ENCODE measurements at places on chromosomes 2 and 18. TPM values are rescaled to one million over a fixed set of nuclear protein-coding genes. Genes with fewer than 3 reads are reported as not detected.
A peak's percentile ranks its signal among the peaks of the same experiment; 100 is the strongest.

Gene ANKRD29
- total RNA-seq: not detected

DNA sequence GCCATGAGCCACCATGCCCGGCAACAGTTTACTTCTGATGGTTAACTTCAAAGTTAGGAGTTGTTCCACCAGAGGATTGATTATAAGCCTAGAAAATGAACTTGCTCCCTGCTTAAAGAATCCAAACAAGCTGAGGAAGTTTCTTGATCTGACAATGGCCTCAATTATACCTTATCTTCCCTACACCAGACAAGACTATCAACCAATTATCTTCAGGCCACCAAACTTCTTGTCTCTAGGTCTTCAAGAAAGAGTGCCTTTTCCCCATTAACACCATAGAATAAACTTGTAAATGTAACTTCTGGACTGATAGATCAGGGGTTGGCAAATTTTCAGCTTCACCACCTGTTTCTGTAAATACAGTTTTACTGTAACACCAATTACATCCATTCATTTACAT is 15.0 kb downstream of the ZC3H8 start:
- peaks cover 49% of the 10 kb centered on the region for H3K36me3 ChIP-seq
- DNase-seq: peak; percentile 19
- no peaks in the 10 kb centered on the region for H3K27me3 ChIP-seq
- H3K27ac ChIP-seq: 0 out of 3 replicates have a peak overlapping the region, but pooled peaks have one; percentile 28
- H3K4me3 ChIP-seq: no peak overlapping the region

- no peaks in the 10 kb centered on the region for H3K27me3 ChIP-seq
- no peaks in the 10 kb centered on the region for H3K4me1 ChIP-seq
- no peak overlapping the region for H3K4me3 ChIP-seq
- DNase-seq: no peak
These were observed 66.7 kb downstream of the PDE1A start for GRCh38 chr2:182359990-182360662.

GRCh38 chr2:24520175-24520574 is 29.1 kb downstream of the NCOA1 start:
- no peaks in the 10 kb centered on the region for H3K36me3 ChIP-seq
- no peaks in the 10 kb centered on the region for H3K27me3 ChIP-seq
- no peak for DNase-seq
- H3K4me3 ChIP-seq: no peak overlapping the region
- no peak overlapping the region for H3K27ac ChIP-seq
- peaks cover 6% of the 10 kb centered on the region for H3K4me1 ChIP-seq

DNA sequence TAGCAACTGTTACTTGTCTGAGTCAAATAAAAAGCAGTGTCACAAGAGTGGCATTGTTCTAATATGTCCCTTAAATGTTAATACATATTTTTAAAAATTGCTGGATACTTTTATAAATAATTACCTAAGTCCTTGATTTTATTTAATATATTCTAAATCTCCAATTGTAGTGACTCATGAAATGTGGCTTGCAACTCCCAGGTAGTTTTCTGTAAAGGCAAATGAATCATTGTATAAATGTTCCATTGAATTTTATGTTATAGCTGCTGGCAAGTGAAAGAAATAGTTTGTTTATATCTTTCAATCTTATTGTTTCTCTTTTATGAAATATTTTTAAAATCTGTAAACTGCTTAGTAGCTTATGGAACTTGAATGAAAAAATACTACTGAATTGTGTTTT is 32.7 kb upstream of the C1GALT1C1L start:
- H3K4me3 ChIP-seq: no peak overlapping the region
- H3K27me3 ChIP-seq: no peaks in the 10 kb centered on the region
- no peak overlapping the region for H3K27ac ChIP-seq
- H3K36me3 ChIP-seq: no peaks in the 10 kb centered on the region
- no peak for DNase-seq
- no peaks in the 10 kb centered on the region for H3K4me1 ChIP-seq

Gene POTEJ
- total RNA-seq: not detected

- no peak overlapping the region for H3K27ac ChIP-seq
- H3K27me3 ChIP-seq: no peaks in the 10 kb centered on the region
- no peaks in the 10 kb centered on the region for H3K36me3 ChIP-seq
- DNase-seq: no peak
- H3K4me3 ChIP-seq: no peak overlapping the region
- no peaks in the 10 kb centered on the region for H3K4me1 ChIP-seq
These were observed 21.5 kb downstream of the SLC9A4 start for GRCh38 chr2:102494570-102494969.

- H3K4me3 ChIP-seq: no peak overlapping the region
- DNase-seq: no peak
- H3K27ac ChIP-seq: no peak overlapping the region
- no peaks in the 10 kb centered on the region for H3K4me1 ChIP-seq
- H3K27me3 ChIP-seq: no peaks in the 10 kb centered on the region
These were observed 1094.7 kb downstream of the BCL11A start for GRCh38 chr2:59458800-59459199.

GRCh38 chr2:181972431-181973170 is 13.1 kb upstream of the PPP1R1C start:
- H3K4me1 ChIP-seq: no peaks in the 10 kb centered on the region
- H3K27ac ChIP-seq: no peak overlapping the region
- H3K27me3 ChIP-seq: no peaks in the 10 kb centered on the region
- H3K4me3 ChIP-seq: no peak overlapping the region
- DNase-seq: no peak

DNA sequence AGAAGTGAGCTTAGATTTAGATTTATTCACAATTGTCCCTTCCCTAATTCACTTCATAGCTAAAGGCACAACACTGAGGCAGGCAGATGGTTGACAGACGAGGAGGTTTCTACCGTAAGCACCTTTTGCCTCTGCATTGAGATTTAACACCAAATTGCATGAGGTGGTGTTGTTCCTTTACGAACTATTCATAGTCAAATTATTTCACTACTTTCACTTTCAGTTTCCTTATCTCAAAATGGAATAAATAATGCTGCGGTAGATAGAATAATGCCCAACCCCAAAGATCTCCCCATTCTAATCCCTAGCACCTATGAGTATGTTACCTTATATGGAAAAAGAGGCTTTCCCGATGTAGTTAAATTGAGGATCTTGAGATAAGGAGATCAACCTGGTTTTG is 58.9 kb upstream of the LINC00305 start:
- DNase-seq: no peak
- no peaks in the 10 kb centered on the region for H3K27me3 ChIP-seq
- no peak overlapping the region for H3K27ac ChIP-seq
- H3K4me1 ChIP-seq: no peaks in the 10 kb centered on the region
- H3K4me3 ChIP-seq: no peak overlapping the region
- no peaks in the 10 kb centered on the region for H3K36me3 ChIP-seq

DNA sequence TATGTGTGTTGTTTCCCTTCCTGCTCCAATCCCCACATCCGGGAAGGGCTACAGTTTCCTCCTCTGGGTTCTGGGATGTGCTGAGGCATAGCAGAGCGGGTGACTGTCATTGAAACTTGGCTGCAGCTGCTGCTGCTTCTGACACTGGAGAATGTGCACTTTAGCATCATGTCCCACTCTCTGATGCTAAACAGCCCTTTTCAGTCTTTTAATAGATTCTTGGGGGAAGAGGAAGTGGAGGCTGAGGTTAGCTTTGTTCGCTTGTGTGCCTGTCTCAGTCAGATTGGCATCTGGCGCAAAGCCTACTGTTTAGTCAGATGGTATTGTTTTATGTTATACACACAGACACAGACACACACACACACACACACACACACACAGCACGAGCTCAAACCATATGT is 136.5 kb upstream of the RND3 start:
- no peak for DNase-seq
- H3K27ac ChIP-seq: no peak overlapping the region
- H3K27me3 ChIP-seq: no peaks in the 10 kb centered on the region
- no peak overlapping the region for H3K4me3 ChIP-seq

GRCh38 chr2:227872676-227873075 is 1.2 kb downstream of the DAW1 start:
- no peaks in the 10 kb centered on the region for H3K36me3 ChIP-seq
- no peak overlapping the region for H3K27ac ChIP-seq
- H3K4me3 ChIP-seq: no peak overlapping the region
- no peak for DNase-seq
- peaks cover 5% of the 10 kb centered on the region for H3K4me1 ChIP-seq

Gene SERPINB2
- not detected for total RNA-seq

GRCh38 chr2:191049728-191050639 is 36.0 kb upstream of the STAT1 start:
- no peaks in the 10 kb centered on the region for H3K36me3 ChIP-seq
- no peak overlapping the region for H3K4me3 ChIP-seq
- H3K4me1 ChIP-seq: no peaks in the 10 kb centered on the region
- no peak overlapping the region for H3K27ac ChIP-seq
- DNase-seq: no peak

DNA sequence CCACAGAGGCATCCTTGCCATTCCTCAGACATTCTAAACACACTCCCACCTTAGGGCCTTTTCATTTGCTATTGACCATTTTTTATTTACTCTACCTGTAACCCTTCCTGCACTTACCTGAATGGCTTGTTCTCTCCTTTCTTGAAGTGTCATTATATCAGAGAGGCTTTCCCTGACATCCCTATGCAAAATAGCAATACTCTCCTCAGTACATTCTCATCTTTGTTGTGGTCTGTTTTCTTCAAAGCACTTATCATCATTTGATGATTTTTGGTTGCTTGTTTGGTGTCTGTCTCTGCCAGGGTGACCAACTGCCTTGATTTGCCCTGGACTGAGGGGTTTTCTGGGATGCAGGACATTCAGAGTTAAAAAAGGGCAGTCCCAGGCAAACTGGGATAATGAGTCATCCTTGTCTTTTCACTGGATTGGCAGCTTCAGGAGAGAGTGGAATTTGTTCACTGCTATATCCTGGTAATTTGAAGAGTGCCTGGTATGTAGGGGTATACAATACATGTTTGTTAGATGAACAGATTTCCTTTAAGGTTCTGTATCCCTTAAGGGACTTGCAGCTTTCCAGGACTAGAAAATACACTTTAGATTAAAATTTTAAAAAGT is 102.4 kb downstream of the BABAM2 start:
- H3K4me3 ChIP-seq: no peak overlapping the region
- no peak for DNase-seq
- H3K27ac ChIP-seq: no peak overlapping the region
- H3K4me1 ChIP-seq: no peaks in the 10 kb centered on the region

Gene EFHD1
- total RNA-seq: 5.2 TPM

DNA sequence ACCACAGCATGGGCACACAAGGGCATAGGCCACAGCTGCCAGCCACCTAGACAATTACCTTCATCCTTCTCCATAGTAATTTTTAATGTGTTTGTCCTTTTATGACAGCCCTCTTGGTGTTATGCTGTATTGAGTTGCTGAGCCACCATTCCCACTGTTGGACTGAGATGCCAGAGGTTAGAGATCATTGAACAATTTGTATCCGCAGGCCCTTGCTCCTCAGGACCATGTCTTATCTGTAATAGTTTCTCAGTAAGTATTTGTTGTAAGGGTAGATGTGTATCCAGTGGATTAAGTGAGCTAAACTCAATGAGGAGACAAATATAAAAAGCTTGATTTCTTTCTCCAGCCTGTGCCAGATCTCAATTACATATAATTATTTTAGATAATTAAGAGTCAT is 832.8 kb upstream of the ID2 start:
- no peak for DNase-seq
- no peak overlapping the region for H3K27ac ChIP-seq
- H3K36me3 ChIP-seq: no peaks in the 10 kb centered on the region
- H3K4me1 ChIP-seq: no peaks in the 10 kb centered on the region
